ENCODE measurements at places on chromosomes 2 and 18. TPM values are rescaled to one million over a fixed set of nuclear protein-coding genes. Genes with fewer than 3 reads are reported as not detected.

DNA sequence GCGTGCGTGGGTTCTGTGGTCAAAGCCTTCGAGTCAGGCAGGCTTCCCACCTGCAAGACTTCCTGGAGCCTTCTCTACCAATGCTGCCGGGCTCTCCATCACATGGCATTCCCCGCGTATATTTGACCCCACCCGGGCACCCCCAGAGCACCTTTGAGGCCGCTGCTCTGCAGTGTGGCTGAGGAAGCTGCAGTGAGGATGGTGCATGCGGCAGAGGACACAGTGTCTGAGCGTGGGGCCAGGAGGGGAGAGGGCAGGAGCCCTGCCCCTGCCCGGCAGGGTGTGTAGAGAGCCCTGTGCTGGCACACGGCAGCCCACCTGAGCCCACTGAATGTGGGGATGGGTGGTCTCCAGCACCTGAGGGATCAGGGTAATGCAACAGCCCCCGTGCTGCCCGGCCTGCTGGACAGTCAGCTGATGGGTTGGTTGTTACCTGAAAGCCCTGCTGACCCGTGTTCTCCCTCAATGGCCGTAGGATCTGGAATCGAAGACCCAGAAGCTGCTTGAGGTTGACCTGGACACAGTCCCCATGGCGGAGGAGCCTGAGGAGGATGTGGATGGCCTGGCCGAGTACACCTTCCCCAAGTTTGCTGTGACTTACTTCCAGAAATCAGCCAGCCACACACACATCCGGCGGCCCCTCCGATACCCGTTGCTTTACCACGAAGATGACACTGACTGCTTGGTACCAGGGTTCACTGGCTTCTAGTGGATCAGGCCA is 36.8 kb upstream of the GPR17 start:
- H3K27me3 ChIP-seq: no peaks in the 10 kb centered on the region
- no peak for DNase-seq
- peaks cover 10% of the 10 kb centered on the region for H3K36me3 ChIP-seq
- no peak overlapping the region for H3K27ac ChIP-seq

DNA sequence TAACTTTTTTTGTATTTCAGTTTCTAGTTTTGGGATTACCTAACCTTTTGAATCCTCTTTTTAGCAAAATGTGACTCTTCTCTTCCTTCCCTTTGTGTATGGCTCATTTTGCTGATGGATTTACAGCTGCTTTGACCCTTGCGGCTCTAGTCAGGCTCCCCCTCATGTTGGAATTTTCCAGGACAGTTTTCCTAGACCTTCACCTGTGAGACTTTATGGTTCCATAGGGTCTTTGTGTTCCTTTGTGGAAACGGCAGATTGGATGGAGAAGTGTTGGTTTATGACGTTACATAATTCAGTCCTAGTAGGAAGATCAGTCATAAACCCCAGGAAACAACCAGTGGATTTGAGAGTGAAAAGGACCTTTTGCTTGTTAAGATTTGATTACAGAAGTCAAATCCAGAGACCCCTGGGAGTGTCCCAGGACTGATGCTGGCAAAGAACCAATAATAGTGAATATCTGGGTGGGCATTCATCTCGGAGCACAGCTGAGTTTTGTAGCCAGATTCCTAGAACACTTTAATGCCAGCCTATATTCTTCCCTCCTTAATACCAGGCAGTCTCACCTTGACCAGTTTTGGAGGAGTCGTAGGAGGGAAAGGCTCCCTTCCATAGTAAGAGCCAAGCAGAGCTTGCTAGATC is 42.7 kb downstream of the SOCS6 start:
- DNase-seq: no peak
- no peak overlapping the region for H3K4me3 ChIP-seq
- H3K27me3 ChIP-seq: no peaks in the 10 kb centered on the region
- H3K27ac ChIP-seq: no peak overlapping the region
- no peaks in the 10 kb centered on the region for H3K36me3 ChIP-seq
- H3K4me1 ChIP-seq: no peaks in the 10 kb centered on the region

GRCh38 chr2:33168922-33169321 is 222.2 kb downstream of the LTBP1 start:
- H3K27me3 ChIP-seq: no peaks in the 10 kb centered on the region
- H3K36me3 ChIP-seq: no peaks in the 10 kb centered on the region
- no peak for DNase-seq
- H3K4me3 ChIP-seq: no peak overlapping the region

DNA sequence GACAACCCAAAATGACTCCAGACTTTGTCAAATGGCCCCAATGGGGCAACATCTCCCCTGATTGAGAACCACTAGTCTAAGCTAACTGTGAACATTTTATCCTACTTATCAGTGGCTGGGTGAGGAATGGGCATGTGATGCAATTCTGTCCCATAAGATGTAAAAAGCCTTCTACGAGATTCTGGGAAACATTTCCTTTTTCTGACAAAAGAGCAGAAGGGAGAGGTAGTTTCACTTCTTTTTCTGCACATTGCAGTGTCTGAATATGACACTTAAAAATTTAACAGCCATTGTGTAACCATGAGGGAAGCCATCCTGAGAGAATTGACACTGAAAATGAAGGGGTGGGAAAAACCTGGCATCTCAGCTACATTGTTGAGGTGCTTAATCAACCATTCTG is 17.3 kb upstream of the MARCHF4 start:
- H3K36me3 ChIP-seq: no peaks in the 10 kb centered on the region
- no peak for DNase-seq
- no peak overlapping the region for H3K27ac ChIP-seq
- no peak overlapping the region for H3K4me3 ChIP-seq

- DNase-seq: no peak
- H3K4me1 ChIP-seq: peaks cover 20% of the 10 kb centered on the region
- H3K4me3 ChIP-seq: no peak overlapping the region
- no peak overlapping the region for H3K27ac ChIP-seq
- H3K36me3 ChIP-seq: no peaks in the 10 kb centered on the region
Measured at GRCh38 chr2:10947005-10947440, 35.3 kb downstream of the KCNF1 start.

GRCh38 chr18:76619261-76619620 is 124.2 kb upstream of the ZNF516 start:
- no peak for DNase-seq
- H3K36me3 ChIP-seq: no peaks in the 10 kb centered on the region
- H3K4me1 ChIP-seq: peaks cover 30% of the 10 kb centered on the region
- no peaks in the 10 kb centered on the region for H3K27me3 ChIP-seq

- no peaks in the 10 kb centered on the region for H3K4me1 ChIP-seq
- no peak overlapping the region for H3K27ac ChIP-seq
- no peak overlapping the region for H3K4me3 ChIP-seq
- no peaks in the 10 kb centered on the region for H3K36me3 ChIP-seq
Measured at GRCh38 chr2:111633643-111634042, 250.3 kb downstream of the ANAPC1 start.

DNA sequence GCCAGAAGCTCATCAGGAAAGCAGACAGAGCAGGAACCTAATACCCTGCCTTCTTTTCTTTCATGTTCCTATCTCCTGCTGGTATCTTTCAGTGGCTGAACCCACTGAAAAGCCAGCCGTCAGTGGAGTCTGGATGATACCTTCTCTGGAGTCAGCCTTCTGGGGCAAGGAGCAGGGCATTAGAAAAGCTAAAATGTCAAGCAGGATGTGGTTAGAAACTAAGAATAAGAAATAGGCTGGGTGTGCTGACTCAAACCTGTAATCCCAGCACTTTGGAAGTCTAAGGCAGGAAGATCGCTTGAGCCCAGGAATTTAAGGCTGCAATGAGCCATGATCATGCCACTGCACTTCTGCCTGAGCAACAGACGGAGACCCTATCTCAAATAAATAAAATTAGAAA is 642.0 kb upstream of the FSHR start:
- H3K4me1 ChIP-seq: peaks cover 3% of the 10 kb centered on the region
- H3K27me3 ChIP-seq: no peaks in the 10 kb centered on the region
- no peaks in the 10 kb centered on the region for H3K36me3 ChIP-seq
- H3K4me3 ChIP-seq: no peak overlapping the region

- H3K27ac ChIP-seq: no peak overlapping the region
- DNase-seq: peak; percentile 39
- peaks cover 2% of the 10 kb centered on the region for H3K27me3 ChIP-seq
Measured at GRCh38 chr2:114661971-114662939, 219.8 kb downstream of the DPP10 start.

Gene SNORC
- 4.6 TPM for total RNA-seq

Data from spinal cord (tissue), 10 donors.